ENCODE measurements at places on chromosomes 11 and 22. TPM values are rescaled to one million over a fixed set of nuclear protein-coding genes. Genes with fewer than 3 reads are reported as not detected.

APOL6 gene
- 38.7 TPM for total RNA-seq

SNAP29 gene
- total RNA-seq, result 22.4 TPM

GRCh38 chr11:3058753-3059664, 1.8 kb upstream of the CARS1 start:
- no peak for ATAC-seq

DNA sequence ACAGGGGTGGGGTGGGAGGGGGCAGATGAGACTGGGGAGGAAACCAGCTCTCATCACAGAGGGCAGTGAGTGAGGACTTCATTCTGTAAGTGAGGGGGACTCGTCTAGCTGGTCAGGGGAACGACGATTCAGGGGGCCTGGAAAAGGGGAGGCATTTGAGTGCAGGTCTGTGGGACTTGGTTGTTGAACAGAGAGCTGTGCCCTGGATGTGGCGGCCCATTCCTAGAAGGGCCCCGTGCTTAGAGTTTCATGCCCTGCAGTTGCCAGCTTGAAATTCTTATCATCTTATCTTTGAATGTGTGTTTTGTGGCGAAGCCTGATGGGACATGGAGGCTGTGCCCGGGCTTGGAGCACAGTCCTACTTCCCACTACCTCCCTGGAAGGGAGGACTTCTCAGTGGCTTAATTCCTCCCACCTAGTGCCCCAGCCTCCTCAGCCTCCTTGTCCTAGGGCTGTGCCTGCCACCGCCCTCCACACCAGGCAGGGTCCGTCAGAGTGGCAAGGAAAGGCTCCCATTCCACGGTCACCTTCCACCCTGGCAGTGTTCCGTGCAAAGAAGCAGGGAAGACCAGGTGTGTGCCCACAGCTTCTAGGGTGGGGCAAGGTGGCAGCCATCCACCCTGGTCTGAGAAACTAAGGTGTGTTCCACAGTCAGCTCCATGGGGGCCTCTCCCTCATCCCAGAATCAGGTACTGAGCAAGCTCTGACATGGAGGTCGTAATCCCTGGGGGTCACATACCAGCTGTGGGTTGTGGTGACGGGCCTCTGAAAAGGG, 59.7 kb upstream of the LMO1 start:
- no peak for ATAC-seq

All from activated T-helper 17 cell treated with anti-CD3 and anti-CD28 coated beads, Interleukin-2, amount 50 U/mL, for 72 hours (primary cell).